GM12864 (cell line): ENCODE measurements at places on chromosomes 12 and 14.

- no peak for DNase-seq
Observed at GRCh38 chr12:93944911-93945310, 203.5 kb upstream of the PLXNC1 start.

GRCh38 chr14:32259368-32260013 is 56.4 kb upstream of the RNU6-8 start:
- peak; percentile 47 for DNase-seq

- DNase-seq = no peak
Observed at GRCh38 chr14:30194741-30195148, 267.1 kb upstream of the PRKD1 start.

DNA sequence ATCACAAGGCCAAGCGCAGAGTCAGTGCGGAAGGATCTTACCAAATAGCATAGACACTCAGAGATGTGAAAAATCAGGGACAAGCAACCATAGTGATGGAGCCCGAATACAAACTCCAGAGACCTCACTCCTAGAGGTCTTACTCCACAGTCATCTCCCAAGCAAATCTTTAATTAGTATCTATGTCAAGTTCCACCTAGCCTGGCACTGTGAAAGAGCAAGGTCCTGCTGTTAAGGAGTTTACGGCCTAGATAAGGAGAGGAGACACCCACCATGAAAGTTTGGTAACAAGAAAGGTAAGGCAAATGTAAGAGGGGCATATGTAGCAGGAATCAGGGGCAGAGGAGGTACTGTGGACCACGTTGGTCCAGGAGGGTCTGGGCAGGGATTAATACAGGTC is 7.4 kb upstream of the PLEKHG6 start:
- no peak for DNase-seq

- no peak for DNase-seq
Observed at GRCh38 chr12:12378616-12379015, 21.7 kb downstream of the BORCS5 start.

- DNase-seq = no peak
Observed at GRCh38 chr12:108667349-108667748, 33.7 kb upstream of the SELPLG start.

GRCh38 chr14:25049093-25049567 is 817 bp downstream of the STXBP6 start:
- no peak for DNase-seq

DNA sequence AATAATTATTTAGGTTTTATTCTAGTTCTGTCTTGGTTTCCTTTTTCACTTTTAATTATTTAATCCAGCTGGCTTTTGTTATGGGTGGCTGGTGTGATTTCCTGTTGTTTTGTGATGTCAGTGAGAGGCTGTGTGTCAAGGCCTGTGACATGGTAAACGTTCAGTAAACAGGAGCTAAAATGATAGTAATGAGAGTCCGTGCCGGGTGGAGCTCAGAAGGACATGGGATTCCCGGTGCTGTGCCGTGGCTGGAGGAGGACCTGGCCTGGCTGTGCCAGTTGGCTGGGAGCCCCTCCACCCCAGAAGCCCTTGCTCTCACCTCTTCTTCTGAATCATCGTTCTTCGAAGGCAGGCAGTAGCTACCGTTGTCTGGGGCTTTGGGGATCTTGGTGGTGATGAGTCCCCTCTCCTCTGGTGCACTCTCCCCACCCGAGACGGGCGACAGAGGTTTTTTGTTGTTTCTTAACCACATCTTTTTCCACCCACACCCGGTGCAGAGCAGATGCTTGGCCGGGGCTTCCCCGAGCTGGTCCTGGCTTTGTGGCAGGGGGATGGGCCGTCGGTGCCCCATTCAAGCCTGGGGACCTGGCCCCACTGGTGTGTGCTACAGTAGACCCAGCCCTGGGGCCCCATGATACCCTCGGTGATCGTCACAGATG is 29.1 kb downstream of the SH2B3 start:
- peak; percentile 81 for DNase-seq

- no peak for DNase-seq
Observed at GRCh38 chr14:71242237-71242748, 335.0 kb downstream of the PCNX1 start.

- no peak for DNase-seq
Observed at GRCh38 chr14:99632410-99633035, 12.4 kb upstream of the HHIPL1 start.

DNA sequence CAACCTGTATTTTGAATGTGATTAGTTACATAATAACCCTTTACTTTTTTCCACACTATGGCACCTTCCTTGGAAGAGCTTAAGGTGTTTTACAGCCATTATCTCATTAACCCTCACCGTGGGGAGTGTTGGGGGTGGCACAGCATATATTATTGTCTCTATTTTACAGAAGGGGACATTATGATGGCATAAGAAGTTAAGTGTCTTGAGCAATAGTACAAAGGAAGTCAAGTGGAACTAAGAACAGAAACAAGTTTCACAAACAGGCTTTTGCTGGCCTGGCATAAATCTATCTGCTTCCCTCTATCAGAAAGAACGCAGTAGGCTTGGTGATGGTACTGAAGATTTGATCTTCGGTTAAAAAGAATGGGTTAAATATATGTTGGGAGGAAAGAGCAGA is 169.7 kb upstream of the OTX2 start:
- no peak for DNase-seq

- DNase-seq = no peak
Observed at GRCh38 chr12:76784600-76785051, 20.7 kb downstream of the ZDHHC17 start.

DNA sequence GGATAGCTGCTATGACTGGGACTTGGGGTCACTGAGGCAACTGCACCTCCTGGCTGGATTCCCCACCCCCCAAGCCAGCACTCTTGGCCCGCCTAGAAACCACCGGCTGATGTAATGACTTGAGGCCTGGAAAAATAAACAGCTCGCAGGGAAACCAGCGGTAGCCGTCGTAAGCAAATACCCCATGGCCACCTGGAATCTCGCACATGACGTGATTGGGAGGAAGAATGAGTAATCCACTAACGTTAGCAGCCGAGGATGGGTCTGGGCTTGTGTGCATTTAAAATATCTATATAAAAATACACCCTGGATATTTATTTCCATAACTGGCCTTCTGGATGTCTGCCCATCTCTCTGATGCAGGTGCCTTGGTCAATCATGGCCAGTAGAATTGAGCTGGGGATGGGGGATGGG is 120.1 kb downstream of the SMOC1 start:
- no peak for DNase-seq

GRCh38 chr14:90890322-90891020 is 74.2 kb upstream of the TTC7B start:
- DNase-seq = no peak

- DNase-seq = no peak
Observed at GRCh38 chr14:30297876-30298795, 260.8 kb upstream of the G2E3 start.

GRCh38 chr14:80942191-80942600 is 658 bp upstream of the CEP128 start:
- no peak for DNase-seq

- no peak for DNase-seq
Observed at GRCh38 chr12:2338991-2339431, 286.2 kb downstream of the CACNA1C start.
